Fibroblast of skin of right biceps (primary cell): ENCODE measurements at places on chromosomes 13 and 19.

- no peak for DNase-seq
Measured at GRCh38 chr13:107764046-107764445, 451.3 kb downstream of the LIG4 start.

DNA sequence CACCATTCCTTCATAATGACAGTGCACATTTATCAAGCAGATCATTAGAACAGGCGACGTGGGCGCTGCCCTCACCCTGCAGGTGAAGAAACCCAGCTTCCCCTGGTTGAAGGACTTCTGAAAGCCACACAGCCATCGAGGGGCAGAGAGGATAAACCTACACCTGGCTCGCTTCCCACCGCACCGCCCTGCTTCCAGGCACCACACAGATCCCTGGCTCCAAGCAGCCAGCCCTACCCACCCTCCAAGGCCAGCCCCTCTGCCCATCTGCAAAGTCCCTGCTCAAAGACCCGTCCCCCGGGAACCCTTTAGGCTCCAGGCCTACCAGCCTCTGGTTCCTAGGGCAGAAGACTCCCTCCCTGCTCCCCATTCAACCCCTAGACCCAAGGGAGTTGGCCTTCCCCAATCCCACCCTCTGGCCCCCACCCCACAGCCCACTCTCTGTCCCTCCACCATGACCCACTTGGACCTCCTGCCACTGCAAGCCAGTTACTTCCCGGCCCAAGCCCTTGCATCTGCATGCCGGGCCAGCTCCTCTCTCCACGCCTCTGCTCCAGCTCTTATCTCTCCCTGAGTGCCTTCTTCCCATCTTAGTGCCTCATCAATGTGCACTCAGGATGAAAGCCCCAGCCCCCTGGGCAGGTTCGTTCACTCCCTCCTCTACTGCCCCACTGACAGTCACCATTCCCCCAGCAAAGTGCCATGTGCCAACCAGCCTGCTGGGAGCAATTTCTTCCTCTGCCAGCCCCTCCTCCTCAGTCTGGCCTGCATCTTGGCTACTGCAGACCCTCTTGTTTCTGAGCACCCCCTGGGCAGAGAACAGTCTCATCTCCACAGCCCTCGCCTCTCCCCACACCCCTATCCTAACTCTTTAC, 28.0 kb downstream of the PEPD start:
- no peak for DNase-seq

DNA sequence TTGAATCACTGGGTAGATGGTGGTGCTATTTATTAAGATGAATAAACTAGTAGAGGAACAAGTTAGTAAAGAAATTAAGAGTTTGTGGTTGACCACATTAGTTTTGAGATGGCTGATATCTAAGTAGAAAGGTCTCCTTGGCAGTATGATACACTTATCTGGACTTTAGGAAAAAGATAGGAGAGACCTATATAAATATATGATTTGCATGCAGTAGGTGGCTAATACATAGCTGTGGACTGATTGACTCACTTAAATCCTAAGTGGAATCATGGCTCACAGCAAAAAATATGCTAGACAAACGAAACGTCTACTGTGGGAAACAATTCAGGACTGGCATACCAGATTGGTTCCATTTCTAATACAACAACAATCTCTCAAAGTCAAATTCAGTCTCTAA, 92.0 kb downstream of the CAB39L start:
- DNase-seq: no peak

GRCh38 chr13:47673009-47673850, 327.8 kb downstream of the SUCLA2 start:
- peak; percentile 92 for DNase-seq

DNA sequence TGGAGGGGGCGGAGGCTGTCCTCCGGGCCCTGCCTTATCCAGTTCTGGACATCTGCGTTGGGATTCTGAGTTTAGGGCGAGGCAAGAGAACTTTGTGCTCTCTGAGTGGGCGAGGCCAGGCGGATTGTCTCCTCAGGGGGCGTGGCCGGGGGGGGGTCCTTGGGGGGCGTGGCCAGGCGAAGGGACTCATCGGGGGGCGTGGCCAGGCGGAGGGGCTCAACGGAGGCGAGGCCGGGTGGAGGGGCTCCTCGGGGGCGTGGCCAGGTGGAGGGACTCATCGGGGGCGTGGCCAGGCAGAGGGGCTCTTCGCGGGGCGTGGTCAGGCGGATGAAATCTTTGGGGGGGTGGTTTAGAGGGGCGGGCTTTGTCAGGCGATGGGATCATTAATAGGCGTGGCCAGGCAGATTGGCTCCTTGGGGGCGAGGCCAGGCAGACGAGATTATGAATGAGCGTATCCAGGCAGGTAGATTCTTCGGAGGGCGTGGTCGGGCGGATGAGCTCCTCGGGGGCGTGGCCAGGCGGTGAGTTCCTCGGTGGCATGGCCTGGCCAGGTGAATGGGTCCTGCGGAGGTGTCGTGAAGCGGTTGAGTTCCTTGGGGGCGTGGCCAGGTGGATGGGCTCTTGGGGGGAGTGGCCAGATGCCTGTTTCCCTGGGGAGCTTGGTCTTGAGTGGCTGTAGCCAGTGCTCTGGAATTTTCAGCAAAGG, 10.3 kb upstream of the CACNG7 start:
- no peak for DNase-seq

DNA sequence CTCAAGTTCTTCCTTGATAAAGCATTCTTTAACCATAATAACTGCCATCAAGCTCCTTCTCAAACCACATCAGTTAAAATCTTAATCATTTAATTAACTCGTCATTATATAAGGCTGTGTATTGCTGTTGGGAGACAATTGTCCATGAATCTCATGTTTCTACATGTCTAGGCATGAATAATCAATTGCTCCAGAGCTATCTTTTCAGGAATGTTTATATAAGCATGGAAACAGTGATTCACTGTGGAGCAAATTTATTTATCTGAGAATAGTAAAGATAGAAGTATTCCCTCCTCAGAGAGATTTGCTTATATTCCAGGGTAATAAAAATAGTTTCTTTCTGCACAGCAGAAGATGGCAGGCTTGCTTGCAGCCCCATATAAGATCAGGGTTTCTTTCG, 71.1 kb downstream of the CBY2 start:
- peak; percentile 65 for DNase-seq

- no peak for DNase-seq
Measured at GRCh38 chr13:51721496-51721895, 82.5 kb downstream of the DHRS12 start.

- DNase-seq: peak; percentile 1
Measured at GRCh38 chr19:44003461-44004009, 778 bp downstream of the ZNF230 start.

DNA sequence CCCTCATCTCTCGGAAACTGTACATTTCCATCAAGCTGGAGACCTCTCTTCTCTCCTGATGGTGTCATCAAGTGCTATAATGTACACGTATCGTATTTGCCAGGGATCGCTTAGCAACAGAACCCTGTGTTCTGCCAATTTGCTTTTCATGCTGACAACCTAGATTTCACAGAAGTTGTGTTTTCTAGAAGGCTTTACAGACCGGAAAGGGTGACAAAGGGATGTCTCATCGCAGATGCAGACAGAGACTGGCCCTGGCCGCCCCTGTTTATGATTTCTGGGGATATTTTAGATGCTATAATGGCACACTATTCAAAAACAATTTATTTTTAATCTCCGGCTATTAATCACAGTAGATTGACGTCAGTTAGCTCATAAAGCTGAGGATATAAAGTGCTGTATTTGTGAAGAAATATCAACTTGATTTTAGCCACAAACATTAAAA, 291.4 kb downstream of the IRS2 start:
- DNase-seq: peak; percentile 79

DNA sequence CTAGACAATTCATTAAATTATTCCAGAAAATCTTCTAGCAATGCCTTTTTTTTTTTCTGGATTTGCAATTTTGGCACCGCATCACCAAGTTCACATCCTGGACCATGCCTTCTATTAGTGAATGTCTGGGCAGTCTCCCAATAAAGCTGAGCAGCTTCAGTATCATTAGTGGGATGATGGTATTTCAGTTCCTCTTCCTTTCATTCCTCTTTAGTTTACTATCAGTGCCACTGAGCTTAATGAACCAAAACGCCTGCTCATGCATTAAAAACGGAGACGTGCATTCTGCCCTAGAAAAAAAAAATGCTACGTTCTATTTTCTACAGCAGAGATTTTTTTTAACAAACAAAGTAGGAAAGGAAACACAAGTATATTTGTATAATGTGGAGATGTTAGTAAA, 343.0 kb downstream of the PCDH9 start:
- peak; percentile 40 for DNase-seq

- peak; percentile 54 for DNase-seq
Measured at GRCh38 chr13:44311011-44311780, 62.4 kb upstream of the SERP2 start.

DNA sequence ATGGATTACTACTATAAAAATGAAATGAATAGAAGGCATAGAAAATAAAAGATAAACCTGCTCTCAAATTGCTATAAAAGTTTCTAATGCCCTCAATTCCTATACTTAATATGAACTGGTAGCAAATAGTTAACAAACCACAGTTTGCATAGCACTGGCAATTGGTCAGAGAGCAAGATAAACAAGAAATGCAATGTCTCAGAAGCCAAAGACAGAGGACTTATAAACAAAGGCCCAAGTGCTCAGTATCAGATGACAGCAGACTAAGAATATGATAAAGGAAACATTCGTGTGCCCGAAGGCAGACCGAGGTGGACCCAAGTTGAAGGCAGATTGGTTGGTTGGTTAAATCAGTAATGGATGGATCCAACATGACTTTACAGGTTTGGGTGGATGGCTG, 50.6 kb downstream of the IPO5 start:
- no peak for DNase-seq

- DNase-seq: no peak
Measured at GRCh38 chr13:27860743-27861142, 59.1 kb upstream of the PDX1 start.

DNA sequence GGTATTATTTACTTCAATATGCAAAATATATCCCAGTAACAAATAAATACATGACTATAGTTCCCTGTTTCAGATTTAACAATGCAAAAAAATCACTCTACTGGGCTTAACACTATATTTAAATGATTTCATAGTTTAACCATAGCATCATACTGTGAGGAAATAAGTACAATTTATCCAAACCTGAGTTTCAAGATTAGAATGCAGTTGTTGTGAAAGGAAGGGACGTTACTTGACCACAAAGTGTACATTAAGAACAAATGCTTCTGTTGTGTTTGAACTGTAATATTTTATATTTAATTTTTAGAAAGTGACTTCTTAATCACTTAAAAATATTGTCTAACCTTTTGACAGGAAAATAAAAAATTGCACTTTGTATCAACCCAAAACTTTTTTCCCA, 1747.9 kb upstream of the SPRY2 start:
- DNase-seq: no peak

GRCh38 chr19:17236811-17237543, 8.7 kb downstream of the NR2F6 start:
- DNase-seq: no peak

- no peak for DNase-seq
Measured at GRCh38 chr19:33152176-33152575, 20.3 kb downstream of the WDR88 start.

DNA sequence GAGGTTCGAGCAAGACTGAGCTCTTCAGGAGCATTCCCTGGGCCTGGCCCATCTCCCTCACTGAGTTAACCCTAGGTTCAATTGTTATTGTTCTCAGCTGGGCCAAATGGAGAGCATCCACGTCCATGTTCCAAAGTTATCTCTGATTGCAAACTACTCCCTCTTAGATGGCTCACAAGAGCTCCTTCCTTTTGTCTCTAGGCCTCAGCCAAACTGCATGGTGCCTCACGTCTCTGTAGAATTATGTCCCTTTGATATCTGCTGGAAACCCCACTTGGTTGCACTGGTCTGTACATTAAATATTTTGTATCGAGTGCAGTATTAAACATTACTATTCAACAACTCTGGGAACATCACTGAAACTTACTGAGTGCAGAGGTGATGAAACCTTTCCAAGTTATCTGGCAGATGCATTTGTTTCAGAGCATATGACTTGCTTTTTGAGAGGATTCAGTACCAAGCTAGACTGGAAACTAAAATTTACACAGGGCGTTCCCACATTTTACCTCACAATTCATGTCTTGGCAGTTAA, 38.1 kb downstream of the DOCK9 start:
- peak; percentile 9 for DNase-seq

DNA sequence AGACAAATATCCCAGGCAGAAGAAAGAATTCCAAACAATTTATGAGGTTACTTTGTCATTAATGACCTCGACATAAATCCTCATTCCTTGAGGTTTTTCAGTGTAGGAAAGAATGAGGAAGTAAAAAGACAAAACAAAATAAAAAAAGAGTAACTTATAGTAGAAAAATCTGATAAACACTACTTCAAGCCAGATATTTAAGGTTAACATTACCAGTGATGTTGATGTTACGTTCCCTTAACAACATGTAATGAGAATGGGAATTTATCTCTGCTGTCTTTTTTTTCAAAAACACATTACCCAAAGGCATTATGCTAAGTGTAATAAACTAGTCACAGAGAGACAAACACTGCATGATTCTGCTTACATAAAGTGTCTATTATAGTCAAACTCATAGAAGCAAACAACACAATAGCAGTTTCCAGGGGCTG, 935.1 kb downstream of the SLITRK1 start:
- peak; percentile 24 for DNase-seq

DNA sequence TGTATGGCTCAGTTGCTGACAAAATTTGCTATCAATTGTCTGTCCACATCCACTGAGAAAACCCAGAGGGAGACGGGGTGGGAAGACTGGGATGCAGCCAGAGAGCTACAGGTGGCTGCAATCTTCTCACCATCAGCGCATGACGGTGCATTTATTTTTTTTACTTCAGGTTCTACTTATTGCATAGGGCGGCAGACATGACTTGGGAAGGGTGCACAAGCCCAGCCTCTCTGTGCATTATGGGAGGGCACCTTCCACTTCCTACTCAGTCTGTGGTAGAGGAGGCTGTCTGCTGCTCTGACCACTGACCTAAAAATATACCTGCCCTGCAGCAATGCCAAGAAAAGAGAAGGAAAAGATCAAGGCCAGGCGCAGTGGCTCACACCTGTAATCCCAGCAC, 73.1 kb downstream of the ABCC4 start:
- DNase-seq: no peak

DNA sequence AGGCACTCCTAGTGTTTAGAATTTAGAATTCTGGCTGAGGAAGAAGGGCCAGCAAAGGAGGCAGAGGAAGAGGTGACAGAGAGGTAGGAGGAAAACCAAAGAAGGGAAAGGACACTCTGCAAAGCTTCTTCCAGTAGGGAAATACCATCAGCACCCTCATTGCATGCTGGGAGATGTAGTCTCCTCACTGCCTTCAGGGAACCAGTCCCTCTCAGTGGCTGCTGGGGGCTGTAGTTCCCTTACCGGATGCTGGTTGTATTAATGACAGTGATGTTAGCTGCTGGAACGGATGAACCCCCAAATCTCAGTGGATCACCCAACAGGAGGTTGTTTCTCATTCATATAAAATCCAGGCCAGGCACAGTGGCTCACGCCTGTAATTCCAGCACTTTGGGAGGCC, 10.1 kb downstream of the GRIN2D start:
- peak; percentile 63 for DNase-seq

GRCh38 chr13:50410921-50411746, 395.9 kb downstream of the KCNRG start:
- peak; percentile 92 for DNase-seq

GRCh38 chr13:23656637-23657371, 86.6 kb downstream of the TNFRSF19 start:
- DNase-seq: peak; percentile 50

GRCh38 chr19:48639483-48640375, 2.5 kb upstream of the DBP start:
- no peak for DNase-seq
